ENCODE measurements at places on chromosomes 16 and 17.

DNA sequence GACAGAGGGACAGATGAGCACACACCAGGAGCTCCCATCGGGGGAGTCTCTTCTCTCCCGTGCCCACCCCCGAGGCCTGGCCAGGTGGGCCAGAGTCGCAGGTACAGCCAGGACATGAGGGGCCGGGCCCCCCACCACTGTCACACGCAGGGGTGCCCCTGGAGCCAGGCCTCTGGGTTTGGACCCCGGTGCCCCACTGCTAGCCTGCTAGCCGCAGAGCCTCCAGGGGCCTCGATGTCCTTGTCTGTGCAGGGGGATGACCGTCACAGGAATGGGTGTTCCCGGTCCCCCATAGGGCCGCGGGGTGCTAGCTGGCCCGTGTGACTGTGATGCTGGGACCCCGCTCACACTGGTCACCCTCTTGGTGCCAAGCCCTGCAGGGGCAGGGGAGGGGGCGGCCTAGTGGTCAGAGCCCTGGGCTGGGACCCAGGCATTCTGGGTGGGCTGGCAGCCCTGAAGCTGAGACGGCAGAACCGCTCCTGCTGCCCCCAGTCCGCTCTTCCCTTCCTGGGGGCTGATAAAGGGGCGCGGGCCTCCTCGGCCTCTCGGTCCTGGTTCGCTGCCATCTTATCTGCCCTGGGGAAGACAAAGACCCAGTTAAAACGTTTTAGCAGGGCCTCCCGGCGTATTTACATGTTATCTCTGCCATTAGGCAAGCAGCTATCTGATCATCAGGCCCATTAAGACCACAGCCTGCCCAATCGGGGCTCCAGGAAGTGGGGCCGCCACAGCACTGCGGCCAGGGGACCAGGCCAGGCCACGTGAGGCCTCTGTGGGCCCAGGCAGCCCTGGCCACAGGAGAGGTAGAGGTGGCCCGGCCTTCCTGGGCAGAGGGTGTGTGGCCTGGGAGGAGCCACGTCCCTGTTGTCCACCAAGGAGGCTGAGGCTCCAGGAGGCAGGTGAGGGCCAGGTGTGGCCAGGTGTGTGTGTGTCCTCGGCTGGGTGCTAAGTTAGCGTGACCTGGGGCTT is 57.2 kb upstream of the ZC3H18 start:
- DNase-seq = no peak

- DNase-seq = no peak
Measured at GRCh38 chr16:55443434-55444346, 35.3 kb upstream of the MMP2 start.

DNA sequence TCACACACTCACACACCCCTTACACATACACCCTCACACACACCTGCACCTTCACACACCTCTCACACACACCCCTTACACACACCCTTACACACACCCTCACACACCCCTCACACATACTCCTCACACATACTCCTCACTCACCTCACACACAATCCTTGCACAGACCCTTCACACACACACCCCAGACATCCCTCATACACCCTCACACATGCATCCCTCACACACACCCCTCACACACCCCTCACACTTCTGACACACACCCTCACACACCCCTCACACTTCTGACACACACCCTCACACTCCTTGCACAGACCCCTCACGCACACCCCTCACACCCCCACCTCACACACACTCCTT is 23.9 kb downstream of the C17orf67 start:
- DNase-seq = no peak

- no peak for DNase-seq
Measured at GRCh38 chr16:62596125-62596524, 559.9 kb upstream of the CDH8 start.

GRCh38 chr17:79464318-79465010 is 146.4 kb downstream of the RBFOX3 start:
- no peak for DNase-seq

DNA sequence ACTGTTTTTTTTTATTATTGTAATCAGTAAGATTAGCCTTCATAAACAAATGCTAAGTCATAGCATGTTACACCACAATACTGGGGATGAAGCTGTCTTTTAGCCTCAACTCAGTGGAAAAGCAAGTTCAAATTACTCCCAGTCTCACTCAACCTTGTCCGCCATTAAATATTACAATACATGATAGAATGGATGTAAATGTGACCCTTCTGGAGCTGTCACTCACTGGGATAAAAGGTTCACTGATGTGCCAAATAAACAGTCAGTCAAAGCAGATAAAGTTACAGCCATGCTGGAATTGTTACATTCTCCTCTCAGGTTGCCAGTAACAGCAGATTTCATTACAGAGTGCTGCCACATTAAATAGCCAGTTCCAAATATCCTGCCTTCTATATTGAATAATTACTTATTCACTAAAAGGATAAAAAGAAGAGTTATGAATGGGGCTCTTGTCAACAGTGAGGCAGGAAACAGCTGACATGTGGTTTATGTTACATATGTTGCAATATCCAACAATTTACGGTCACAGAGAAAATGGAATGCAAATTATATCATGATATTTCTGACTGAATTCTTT is 53.4 kb downstream of the BRIP1 start:
- DNase-seq = peak; percentile 94

- no peak for DNase-seq
Measured at GRCh38 chr16:22813223-22813947, 577 bp upstream of the HS3ST2 start.

DNA sequence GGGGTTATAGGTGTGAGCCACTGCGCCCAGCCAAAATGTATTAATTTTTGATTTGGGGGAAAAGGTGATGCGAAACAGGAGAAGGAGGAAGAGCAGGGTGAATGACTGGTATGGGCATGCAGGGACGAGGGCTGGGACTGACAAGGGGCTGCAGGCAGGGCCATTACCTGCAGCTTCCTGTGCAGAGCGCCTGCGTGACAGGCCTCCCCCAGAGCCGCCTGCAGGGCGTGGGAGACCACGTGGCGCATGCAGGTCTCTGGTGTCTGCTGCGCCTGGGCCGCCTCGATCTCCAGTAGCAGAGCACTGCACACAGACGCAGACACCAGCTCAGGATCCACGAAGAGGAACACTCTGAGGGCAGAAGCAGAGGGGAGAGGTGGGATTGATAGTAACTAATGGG is 32.4 kb downstream of the PIK3R6 start:
- no peak for DNase-seq

GRCh38 chr16:1978476-1979120 is 2.7 kb downstream of the NOXO1 start:
- peak; percentile 57 for DNase-seq

- DNase-seq = no peak
Measured at GRCh38 chr16:10965440-10966061, 21.2 kb downstream of the CLEC16A start.
